ENCODE measurements at places on chromosomes 13 and 19. TPM values are rescaled to one million over a fixed set of nuclear protein-coding genes. Genes with fewer than 3 reads are reported as not detected.

The PPP1R13L gene
- total RNA-seq = 5.1 TPM

The OR7D2 gene
- total RNA-seq = not detected

The FFAR2 gene
- total RNA-seq = not detected

The F7 gene
- not detected for total RNA-seq

The PSG7 gene
- total RNA-seq = not detected

The SPACA4 gene
- total RNA-seq = not detected

The HCN2 gene
- total RNA-seq = 0.17 TPM

The ZNF773 gene
- 21.3 TPM for total RNA-seq

The SIPA1L3 gene
- total RNA-seq = 145 TPM

The FCAR gene
- 0.20 TPM for total RNA-seq

- no peak overlapping the region for H3K4me3 ChIP-seq
- H3K36me3 ChIP-seq = peaks cover 11% of the 10 kb centered on the region
- H3K4me1 ChIP-seq = no peaks in the 10 kb centered on the region
- no peak overlapping the region for H3K27ac ChIP-seq
- no peak for DNase-seq
These were observed 12.4 kb downstream of the CHAF1A start for GRCh38 chr19:4414800-4415321.

DNA sequence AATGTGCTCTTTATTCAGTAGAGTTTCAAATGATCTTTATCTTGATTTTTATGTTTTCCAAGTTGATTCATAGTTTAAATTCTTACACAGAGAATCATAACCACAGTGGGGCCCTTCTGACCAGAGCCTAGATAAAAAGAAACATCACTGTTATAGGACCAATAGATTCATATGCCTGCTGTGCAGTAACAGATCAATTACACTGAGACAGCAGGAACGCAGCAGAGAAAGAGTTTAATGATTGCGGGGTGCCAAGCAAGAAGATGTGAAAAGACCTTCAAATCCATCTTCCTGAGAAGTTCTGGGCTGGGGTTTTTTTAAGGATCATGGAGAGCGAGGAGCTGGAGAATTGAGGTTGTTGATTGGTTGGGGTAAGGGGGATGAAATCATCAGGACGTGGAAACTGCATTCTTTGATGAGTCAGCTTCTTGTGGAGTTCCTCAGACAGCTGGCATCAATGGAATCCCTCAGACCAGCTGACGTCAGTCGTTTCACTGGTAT is 346.6 kb downstream of the TBC1D4 start:
- H3K4me1 ChIP-seq = no peaks in the 10 kb centered on the region
- no peaks in the 10 kb centered on the region for H3K27me3 ChIP-seq
- DNase-seq = no peak
- no peaks in the 10 kb centered on the region for H3K36me3 ChIP-seq
- no peak overlapping the region for H3K4me3 ChIP-seq
- H3K27ac ChIP-seq = no peak overlapping the region

- peaks cover 43% of the 10 kb centered on the region for H3K27me3 ChIP-seq
- no peaks in the 10 kb centered on the region for H3K36me3 ChIP-seq
- no peak for DNase-seq
- peak within 1 kb of the TSS; percentile 60 for H3K4me3 ChIP-seq
These were observed at the start of gene ANGPTL4 for GRCh38 chr19:8363803-8364771. TSS of gene ANGPTL4 (plus strand) at chr19:8364155. CDS start at chr19:8364322, 167 bp downstream.

GRCh38 chr13:77878190-77878589 is 40.4 kb downstream of the EDNRB start:
- H3K27me3 ChIP-seq = peaks cover 4% of the 10 kb centered on the region
- H3K4me3 ChIP-seq = no peak overlapping the region
- no peaks in the 10 kb centered on the region for H3K4me1 ChIP-seq
- DNase-seq = no peak

DNA sequence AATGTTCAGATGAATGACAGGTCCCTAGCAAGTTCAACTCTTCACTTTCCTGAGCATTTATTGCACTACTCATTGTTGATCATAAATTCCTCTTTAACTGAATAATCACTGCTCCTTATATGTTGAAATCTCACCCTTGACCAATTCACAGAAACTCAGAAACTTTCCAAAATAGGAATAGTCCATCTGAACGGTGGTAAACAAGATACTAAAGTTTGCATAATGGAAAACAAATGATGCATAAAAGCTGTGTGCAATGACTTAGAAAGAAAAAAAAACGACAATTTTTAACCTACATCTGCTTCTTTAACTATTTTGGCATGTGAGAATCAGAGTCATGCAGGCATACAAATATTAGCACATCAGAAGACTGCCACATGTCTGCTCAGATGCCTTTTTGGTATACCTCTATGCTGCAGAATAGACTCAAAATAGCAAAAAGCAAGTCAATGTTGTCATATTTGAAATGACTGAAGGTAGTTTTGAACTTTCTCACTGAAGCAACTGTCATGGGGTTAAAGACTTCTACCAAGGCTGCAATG is 34.8 kb downstream of the SLC10A2 start:
- H3K4me3 ChIP-seq = peak overlapping the region; percentile 21
- no peaks in the 10 kb centered on the region for H3K36me3 ChIP-seq
- peak overlapping the region; percentile 62 for H3K27ac ChIP-seq

GRCh38 chr13:40692946-40693345 is 26.5 kb upstream of the FOXO1 start:
- no peak overlapping the region for H3K4me3 ChIP-seq
- DNase-seq = no peak
- no peaks in the 10 kb centered on the region for H3K27me3 ChIP-seq
- no peaks in the 10 kb centered on the region for H3K36me3 ChIP-seq

- peak overlapping the region; percentile 50 for H3K4me3 ChIP-seq
- peaks cover 78% of the 10 kb centered on the region for H3K4me1 ChIP-seq
- DNase-seq = no peak
- H3K27me3 ChIP-seq = no peaks in the 10 kb centered on the region
- peak overlapping the region; percentile 73 for H3K27ac ChIP-seq
- H3K36me3 ChIP-seq = peaks cover 42% of the 10 kb centered on the region
These were observed 9.9 kb downstream of the RANBP3 start for GRCh38 chr19:5967994-5968430.

- no peak overlapping the region for H3K27ac ChIP-seq
- no peaks in the 10 kb centered on the region for H3K36me3 ChIP-seq
- H3K4me3 ChIP-seq = no peak overlapping the region
- peaks cover 16% of the 10 kb centered on the region for H3K4me1 ChIP-seq
- DNase-seq = no peak
These were observed 25.4 kb downstream of the MIR17HG start for GRCh38 chr13:91372911-91373310.

DNA sequence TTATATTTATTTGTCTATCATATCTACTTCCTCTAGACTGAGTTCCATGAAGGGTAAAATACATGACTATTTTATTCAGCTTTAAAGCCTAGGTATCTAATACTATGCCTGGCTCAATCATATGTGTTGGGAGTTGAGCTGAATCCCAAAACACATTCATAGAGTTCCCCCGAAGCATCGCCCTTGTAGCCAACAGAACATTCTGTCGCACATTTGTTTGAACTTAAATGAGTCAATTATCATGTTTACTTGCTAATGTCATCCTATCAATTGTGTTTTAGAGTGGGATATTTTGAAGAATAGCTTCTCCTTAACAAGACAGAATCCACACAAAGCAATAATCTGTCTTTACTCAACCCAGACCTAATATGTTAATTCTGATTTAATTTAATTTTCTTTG is 252.4 kb downstream of the HS6ST3 start:
- no peaks in the 10 kb centered on the region for H3K27me3 ChIP-seq
- no peak for DNase-seq
- H3K4me1 ChIP-seq = no peaks in the 10 kb centered on the region
- H3K27ac ChIP-seq = no peak overlapping the region
- no peak overlapping the region for H3K4me3 ChIP-seq

DNA sequence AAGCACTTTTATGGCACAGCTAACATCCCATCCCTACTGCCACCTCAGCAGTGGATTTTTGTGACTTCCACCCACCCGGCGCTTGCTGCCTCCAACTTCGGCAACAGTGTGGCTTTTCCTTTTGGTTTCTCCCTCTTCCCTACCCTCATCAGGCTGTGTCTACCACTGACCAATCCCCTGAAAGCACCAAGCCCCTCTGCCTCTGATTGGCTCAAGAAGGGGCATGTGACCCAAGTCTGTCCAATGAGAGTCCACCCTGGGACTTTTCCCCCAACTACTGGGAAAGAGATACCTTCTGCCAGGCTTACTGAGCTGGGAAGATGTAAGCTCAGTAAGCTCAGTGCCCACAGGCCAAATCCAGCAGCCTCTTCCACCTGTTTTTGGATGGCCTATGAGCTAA is 5.8 kb downstream of the SMIM7 start:
- peaks cover 87% of the 10 kb centered on the region for H3K36me3 ChIP-seq
- H3K27ac ChIP-seq = no peak overlapping the region
- DNase-seq = no peak
- no peaks in the 10 kb centered on the region for H3K27me3 ChIP-seq

DNA sequence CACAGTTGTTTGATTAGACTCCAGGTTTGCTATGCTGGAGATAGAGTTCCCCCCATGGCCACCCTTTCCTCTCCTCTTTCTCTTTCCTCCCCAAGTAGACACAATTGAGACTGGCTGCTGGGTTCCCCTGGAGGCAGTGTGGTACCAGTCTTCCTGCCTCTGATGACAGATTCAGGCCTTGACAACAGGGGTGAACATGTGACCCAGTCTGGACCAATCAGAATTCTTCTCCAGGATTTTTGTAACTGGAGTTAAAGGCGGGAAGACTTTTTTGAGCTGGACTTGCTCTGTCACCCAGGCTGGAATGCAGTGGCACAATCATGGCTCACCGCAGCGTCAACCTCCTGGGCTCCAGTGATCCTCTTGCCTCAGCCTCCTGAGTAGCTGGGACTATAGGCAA is 48.7 kb downstream of the CCNE1 start:
- no peaks in the 10 kb centered on the region for H3K4me1 ChIP-seq
- H3K27ac ChIP-seq = no peak overlapping the region
- peaks cover 25% of the 10 kb centered on the region for H3K27me3 ChIP-seq
- H3K4me3 ChIP-seq = no peak overlapping the region
- DNase-seq = no peak
- H3K36me3 ChIP-seq = no peaks in the 10 kb centered on the region

- H3K4me3 ChIP-seq = no peak overlapping the region
- no peak overlapping the region for H3K27ac ChIP-seq
- H3K4me1 ChIP-seq = no peaks in the 10 kb centered on the region
- H3K36me3 ChIP-seq = no peaks in the 10 kb centered on the region
These were observed 16.1 kb upstream of the MCF2L start for GRCh38 chr13:112952759-112953551.

GRCh38 chr13:41970022-41970421 is 9.1 kb upstream of the VWA8 start:
- H3K4me1 ChIP-seq = peaks cover 2% of the 10 kb centered on the region
- DNase-seq = no peak
- H3K27me3 ChIP-seq = peaks cover 7% of the 10 kb centered on the region
- no peak overlapping the region for H3K27ac ChIP-seq

GRCh38 chr19:17337675-17338432 is 501 bp downstream of the GTPBP3 start:
- peak overlapping the region; percentile 90 for H3K4me3 ChIP-seq
- no peaks in the 10 kb centered on the region for H3K27me3 ChIP-seq
- no peak for DNase-seq
- H3K36me3 ChIP-seq = peaks cover 24% of the 10 kb centered on the region
- H3K27ac ChIP-seq = peak overlapping the region; percentile 89
- peaks cover 36% of the 10 kb centered on the region for H3K4me1 ChIP-seq

- H3K4me3 ChIP-seq = peak overlapping the region; percentile 94
- DNase-seq = peak; percentile 74
- no peaks in the 10 kb centered on the region for H3K27me3 ChIP-seq
- no peaks in the 10 kb centered on the region for H3K36me3 ChIP-seq
These were observed 5.5 kb upstream of the EMP3 start for GRCh38 chr19:48319647-48320541.

DNA sequence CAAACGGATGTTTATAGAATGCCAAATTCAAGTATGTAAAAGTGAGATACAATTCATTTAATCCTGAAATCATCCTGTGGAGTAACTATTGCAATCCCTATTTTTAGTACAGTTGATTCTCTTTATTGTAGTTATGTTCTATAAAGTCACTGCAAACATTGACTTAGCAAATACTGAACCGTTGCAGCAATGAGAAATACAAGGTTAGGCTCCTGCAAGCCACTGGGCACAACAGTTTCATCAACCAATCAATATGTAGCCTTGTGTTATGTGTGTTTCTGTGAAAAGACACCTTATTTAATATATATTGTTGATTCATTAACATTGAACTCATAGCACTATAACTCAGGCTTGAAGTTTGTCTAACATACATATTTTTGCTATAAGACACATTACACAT is 174.4 kb downstream of the DCT start:
- no peak overlapping the region for H3K4me3 ChIP-seq
- H3K27ac ChIP-seq = no peak overlapping the region
- DNase-seq = no peak
- no peaks in the 10 kb centered on the region for H3K36me3 ChIP-seq
- peaks cover 7% of the 10 kb centered on the region for H3K4me1 ChIP-seq
- H3K27me3 ChIP-seq = no peaks in the 10 kb centered on the region

GRCh38 chr13:49124693-49125304 is 95.3 kb upstream of the MLNR start:
- no peak overlapping the region for H3K4me3 ChIP-seq
- H3K27ac ChIP-seq = peak overlapping the region; percentile 25
- peaks cover 22% of the 10 kb centered on the region for H3K36me3 ChIP-seq
- no peaks in the 10 kb centered on the region for H3K27me3 ChIP-seq

- H3K4me3 ChIP-seq = no peak overlapping the region
- H3K27ac ChIP-seq = no peak overlapping the region
- H3K27me3 ChIP-seq = no peaks in the 10 kb centered on the region
These were observed 4.1 kb downstream of the KPTN start for GRCh38 chr19:47479701-47480503.

GRCh38 chr19:2989236-2989946 is 12.0 kb downstream of the TLE6 start:
- no peaks in the 10 kb centered on the region for H3K36me3 ChIP-seq
- H3K27ac ChIP-seq = no peak overlapping the region
- H3K27me3 ChIP-seq = peaks cover 8% of the 10 kb centered on the region
- H3K4me3 ChIP-seq = no peak overlapping the region
- DNase-seq = no peak
- peaks cover 3% of the 10 kb centered on the region for H3K4me1 ChIP-seq

GRCh38 chr13:104954210-104954609 is 1581.3 kb downstream of the EFNB2 start:
- H3K36me3 ChIP-seq = no peaks in the 10 kb centered on the region
- H3K4me1 ChIP-seq = no peaks in the 10 kb centered on the region
- no peaks in the 10 kb centered on the region for H3K27me3 ChIP-seq
- no peak for DNase-seq

DNA sequence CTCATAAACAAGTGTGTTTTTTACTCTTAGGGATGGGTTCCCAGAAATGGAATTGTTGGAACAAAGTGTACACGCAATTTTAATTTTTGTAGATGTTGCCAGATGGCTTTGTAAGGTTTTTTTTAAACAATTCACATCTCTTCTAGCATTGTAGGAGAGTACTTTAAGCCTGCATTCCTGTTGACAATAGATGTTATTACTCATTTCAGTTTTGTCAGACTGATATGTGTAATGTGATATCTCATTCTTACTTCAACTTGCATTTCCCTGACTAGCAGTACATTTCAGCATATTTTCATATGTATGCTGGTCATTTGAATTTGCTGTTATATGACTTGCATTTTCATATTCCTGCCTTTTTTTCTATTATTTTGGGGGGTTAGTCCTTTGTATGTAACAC is 186.6 kb upstream of the SLITRK6 start:
- no peak for DNase-seq
- H3K36me3 ChIP-seq = no peaks in the 10 kb centered on the region
- no peaks in the 10 kb centered on the region for H3K4me1 ChIP-seq
- H3K27me3 ChIP-seq = no peaks in the 10 kb centered on the region
- no peak overlapping the region for H3K4me3 ChIP-seq
- H3K27ac ChIP-seq = no peak overlapping the region
